ENCODE measurements at places on chromosomes 1 and 21. TPM values are rescaled to one million over a fixed set of nuclear protein-coding genes. Genes with fewer than 3 reads are reported as not detected.

- DNase-seq: no peak
Observed at GRCh38 chr1:24896176-24896575, 33.9 kb downstream of the RUNX3 start.

GRCh38 chr1:241240069-241240468 lies 116.9 kb downstream of the RGS7 start:
- DNase-seq: no peak

DNA sequence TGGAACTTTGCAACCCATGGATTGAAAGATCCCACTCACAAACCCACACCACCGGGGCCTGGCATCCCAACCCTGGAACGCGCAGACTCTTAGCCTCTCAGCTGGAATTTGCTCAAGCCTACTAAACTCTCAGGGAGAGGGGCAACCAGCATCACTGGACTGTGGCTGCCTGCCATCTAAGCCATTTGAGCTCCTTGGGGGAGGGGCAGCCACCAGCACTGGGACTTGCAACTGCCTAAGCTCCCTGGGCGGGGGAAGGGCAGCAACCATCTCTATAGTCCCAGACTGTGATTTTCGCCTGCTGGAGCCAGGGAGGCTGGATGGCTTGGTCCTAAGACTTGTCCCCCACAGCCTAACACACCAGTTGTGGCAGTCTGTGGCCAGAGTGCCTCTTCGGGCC lies 122.3 kb downstream of the SNX7 start:
- no peak for DNase-seq

DNA sequence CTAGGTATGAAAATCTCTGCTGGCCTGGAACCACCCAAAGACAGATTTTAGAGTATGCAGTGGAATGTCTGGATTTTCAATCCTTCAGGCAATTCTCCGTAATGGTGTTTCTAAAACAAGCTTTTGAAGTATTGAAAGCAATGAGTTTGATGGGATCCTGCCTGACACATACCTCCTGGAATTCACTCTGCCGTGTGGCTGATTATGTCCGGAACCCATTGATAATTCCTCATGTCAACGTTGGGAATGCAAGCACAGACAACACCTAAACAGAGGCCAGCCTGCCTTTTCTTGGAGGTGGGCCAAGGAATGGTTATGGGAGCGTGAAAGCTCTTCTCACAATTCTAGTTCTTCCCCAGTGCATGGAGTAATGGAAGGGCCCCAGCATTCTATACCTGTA lies 168.9 kb upstream of the HMCN1 start:
- DNase-seq: no peak

GRCh38 chr1:80163686-80164085 lies 1157.2 kb upstream of the ADGRL4 start:
- DNase-seq: no peak

GRCh38 chr1:21216835-21217811 lies 40.4 kb upstream of the EIF4G3 start:
- no peak for DNase-seq

- peak; percentile 53 for DNase-seq
Observed at GRCh38 chr1:171188388-171189266, 3.5 kb downstream of the FMO2 start.

DNA sequence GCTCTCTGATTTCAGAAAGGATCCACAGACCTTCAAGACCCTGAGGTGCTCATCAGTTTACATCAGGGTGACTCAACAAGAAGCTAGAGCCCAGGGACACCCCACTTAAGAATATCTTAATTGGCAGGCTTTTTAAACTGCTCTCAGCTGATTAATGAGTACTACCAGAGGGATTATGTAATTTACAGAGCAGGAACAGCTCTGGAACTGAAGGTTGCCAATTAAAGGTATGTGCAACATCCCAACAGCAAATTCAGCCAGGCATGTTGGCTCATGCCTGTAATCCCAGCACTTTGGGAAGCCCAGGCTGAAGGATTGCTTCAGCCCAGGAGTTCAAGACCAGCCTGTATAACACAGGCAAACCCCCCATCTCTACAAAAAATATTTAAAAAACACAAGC lies 295.7 kb downstream of the SETD4 start:
- no peak for DNase-seq

DNA sequence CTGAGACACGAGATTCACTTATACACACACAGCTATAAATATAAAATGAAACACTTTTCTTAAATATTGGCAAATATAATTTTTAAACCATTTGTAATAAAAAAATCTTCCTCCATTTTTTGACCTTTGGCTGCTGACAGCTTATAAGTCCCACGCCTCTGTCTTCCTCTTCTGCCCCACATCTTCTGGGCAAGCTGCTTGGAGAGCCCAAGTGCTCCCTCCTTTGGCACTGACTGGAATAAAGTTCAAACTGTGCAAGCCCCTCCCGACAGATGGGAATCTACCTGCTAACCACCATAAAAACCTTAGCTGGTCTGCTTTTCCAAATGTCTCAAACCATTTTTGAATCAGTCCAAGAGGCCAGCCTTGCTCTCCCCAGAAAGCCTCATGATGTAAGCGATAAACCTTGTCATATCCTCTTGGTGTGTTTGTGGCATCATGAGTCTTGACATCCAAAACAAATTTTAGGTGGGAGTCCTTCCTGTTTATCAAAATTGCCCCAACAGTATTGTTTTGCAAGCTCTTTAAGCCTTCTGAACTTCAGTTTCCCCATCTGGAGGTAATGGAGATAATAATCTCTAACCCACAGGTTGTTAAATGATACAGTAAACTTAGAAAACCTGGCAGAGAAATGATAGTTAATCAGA lies 99.8 kb downstream of the SNX7 start:
- no peak for DNase-seq

GRCh38 chr1:90862782-90863181 lies 145.7 kb upstream of the BARHL2 start:
- no peak for DNase-seq

DNA sequence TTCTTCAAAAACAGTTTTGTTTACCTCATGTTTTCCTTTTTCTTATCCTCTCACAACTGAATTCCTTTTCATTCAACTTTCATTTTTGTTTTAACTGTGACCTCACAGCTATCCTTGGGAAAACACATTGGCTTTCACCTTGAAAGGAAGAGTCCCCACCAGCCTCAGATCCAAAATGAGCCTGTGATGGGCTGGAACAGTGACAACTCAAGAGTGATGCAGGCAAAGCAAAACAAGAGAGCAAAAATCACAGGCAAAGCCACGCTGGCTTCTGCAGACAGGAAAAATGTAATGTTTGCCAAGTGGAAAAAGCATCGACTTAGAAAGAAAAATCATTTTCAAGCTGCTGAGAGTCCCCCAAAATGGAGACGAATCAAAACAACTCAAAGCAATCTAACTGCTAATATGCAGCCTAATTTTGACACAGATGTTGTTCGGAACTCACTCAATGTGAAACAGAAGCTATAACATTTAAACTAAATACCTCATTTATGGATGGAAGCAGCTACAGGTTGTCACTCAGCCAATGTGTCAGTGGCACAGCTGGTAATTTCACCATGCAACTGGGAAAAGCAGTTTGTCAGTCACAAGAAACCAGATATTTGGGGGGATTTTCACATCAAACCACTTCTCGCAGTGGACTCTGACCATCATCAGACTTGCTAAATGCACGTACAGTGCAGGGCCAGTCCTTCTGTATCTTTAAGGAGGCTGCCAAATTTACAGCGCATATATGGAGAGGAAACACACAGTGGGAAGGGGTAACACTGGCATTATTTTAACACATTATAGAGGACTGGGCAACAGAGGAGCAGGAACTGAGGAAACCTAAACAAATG lies 50.7 kb downstream of the ALG14 start:
- peak; percentile 98 for DNase-seq

- no peak for DNase-seq
Observed at GRCh38 chr1:12568009-12568767, 49.8 kb downstream of the DHRS3 start.

DNA sequence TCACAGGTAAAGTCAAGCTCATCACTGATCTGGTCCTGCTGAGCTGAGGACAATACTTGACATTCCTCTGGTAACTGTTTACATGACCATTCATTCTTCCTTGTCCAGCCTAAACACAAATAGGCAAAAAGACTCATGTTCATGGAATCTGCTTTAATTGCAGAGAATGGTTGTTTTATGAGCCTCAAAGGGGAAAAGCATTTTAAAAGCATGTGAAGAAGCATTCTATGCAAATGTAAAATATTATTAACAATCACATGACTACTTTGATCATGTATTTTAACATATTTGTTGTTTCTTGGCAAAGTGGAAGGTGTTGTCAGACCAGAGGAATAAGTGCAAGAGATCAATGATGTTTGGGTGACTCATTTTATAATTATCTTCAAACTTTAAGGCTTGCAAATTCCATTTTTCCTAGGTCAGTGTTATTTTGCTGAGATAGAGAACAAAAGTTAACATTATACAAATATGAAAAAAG lies 133.7 kb downstream of the RUNX1 start:
- DNase-seq: peak; percentile 19

DNA sequence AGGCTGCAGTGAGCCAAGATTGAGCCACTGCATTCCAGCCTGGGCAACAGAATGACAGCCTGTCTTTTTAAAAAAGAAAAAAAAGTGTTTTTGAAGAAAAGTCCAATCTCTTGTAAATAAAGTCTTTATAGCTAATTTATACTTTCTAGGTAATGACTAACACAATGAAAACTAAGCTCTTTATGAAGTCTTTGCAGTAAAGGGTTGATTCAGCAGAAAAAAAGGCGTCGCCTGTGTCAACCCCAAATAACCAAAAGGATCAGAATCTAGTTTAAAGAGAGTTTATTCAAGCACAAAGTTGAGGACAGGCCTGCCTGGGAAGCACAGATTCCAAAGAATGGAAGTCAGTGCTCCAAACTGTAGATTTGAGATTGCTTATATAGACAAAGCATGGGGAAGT lies 14.3 kb upstream of the PGBD2 start:
- no peak for DNase-seq

DNA sequence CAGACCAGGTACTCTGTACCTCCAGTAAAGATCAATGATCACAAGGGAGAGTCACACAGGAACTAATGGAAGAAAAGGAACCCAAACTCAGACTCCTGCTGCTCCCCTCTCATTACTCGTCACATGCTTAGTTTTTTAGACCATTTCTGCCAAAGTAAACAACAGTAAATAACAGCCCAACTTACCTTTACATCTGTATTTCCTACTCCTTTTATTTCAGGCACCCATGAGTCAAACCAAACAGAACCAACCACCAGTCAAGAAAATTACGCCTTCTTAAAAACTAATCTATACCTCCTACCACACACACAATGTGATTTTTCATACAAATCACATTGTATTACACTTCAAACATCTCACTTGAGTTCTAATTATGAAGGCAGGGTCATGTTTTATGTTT lies 61.4 kb upstream of the HTR1D start:
- DNase-seq: no peak

- no peak for DNase-seq
Observed at GRCh38 chr1:99996951-99997350, 27.2 kb downstream of the SLC35A3 start.

Gene KIRREL1
- 26.2 TPM for total RNA-seq

Gene HPDL
- total RNA-seq: 2.6 TPM

Gene COL9A2
- total RNA-seq: 2.6 TPM

Gene CASQ1
- 827 TPM for total RNA-seq

Gene ELF3
- total RNA-seq: 0.35 TPM
